Fibroblast of lung (primary cell): ENCODE measurements at places on chromosomes 12 and 14. TPM values are rescaled to one million over a fixed set of nuclear protein-coding genes. Genes with fewer than 3 reads are reported as not detected.
A peak's percentile ranks its signal among the peaks of the same experiment; 100 is the strongest.

DNA sequence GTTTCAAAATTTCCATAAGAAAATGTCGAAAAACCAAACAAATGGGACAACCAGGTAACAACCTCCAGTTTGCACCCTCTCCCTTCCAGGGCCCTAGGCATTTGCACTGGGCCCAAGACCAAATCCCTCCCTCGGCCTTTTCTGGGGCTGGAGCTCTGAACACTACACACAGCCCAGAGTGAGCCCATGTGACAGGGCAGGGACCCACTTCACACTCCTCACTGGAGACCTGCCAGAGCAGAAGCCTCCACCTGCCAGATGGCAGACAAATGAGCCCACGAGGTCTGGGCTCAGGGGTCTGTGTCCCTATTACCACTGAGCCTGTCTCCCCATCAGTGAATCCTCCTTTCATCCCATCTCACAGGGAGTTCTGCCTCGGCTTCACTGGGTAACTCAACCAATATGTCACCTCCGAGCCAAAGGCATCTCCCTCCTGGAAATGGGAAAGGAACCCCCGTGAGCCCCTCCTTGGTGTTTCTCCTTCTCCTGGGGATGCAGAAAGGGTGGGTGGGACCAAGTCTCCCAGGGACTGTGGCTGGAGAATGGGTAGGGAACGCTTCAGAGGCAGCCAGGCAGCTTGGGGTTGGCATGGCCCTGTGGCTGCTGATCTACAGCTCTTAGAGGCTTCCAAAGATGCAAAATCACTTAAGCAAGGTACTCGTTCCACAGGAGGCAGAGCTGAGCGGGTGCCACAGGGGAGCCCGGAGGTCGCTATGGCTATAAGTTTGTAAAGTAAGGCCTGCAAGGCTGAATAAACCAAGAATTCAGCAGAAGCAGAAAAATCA is 10.6 kb downstream of the VWF start:
- no peak for DNase-seq

DNA sequence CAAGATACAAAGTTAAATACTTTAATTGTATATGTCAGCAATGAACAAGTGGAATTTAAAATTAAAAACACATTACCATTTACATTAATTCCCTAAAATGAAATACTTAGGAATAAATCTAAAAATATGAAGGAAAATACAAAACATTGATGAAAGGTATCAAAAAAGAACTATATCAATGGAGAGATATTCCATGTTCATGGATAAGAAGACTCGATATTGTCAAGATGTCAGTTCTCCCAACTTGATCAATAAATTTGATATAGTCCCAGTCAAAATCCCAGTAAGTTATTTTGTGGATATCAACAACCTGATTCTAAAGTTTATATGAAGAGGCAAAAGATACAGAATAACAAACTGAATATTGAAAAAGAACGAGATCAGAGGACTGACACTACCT is 33.5 kb downstream of the GPR68 start:
- no peak for DNase-seq

GRCh38 chr12:2805143-2805520 is 7.3 kb upstream of the ITFG2 start:
- DNase-seq = peak; percentile 80

- no peak for DNase-seq
These were observed 25.7 kb downstream of the MTA1 start for GRCh38 chr14:105445290-105445689.

DNA sequence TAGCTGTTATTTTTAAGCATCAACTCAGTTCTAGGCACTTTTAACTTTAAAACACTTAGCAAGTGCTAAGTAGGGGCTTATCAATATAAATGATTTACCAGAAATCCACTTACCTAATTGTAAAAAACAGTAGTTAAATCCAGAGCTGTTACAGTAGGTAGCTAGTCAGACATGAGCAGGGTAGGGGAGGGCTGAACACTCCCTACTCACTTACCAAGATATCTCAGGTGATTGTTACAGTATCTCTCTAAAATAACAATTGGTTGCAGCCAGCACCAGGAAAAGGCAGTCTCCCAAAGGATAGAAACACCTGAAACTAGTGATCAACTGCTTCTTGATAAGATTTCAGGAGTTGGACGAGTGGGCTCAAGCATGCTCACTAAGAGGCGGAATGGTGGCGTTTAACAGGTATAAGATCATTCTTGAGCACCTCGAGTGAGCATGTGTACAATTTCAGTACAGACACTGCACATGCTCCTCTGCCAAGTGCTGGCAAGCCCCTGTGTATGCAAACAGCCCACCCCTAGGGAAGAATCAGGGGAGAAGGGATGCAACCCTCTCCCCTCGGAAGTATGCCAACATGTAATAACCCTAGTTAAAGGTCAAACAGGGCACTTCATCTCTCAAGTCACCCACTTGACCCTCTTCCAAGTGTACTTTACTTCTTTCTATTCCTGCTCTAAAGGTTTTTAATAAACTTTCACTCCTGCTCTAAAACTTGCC is 1113.6 kb upstream of the SEL1L start:
- DNase-seq = no peak

GRCh38 chr12:53419756-53420155 is 3.9 kb upstream of the AMHR2 start:
- DNase-seq = no peak

- peak; percentile 83 for DNase-seq
These were observed 33.6 kb downstream of the E2F7 start for GRCh38 chr12:77031745-77032144.

DNA sequence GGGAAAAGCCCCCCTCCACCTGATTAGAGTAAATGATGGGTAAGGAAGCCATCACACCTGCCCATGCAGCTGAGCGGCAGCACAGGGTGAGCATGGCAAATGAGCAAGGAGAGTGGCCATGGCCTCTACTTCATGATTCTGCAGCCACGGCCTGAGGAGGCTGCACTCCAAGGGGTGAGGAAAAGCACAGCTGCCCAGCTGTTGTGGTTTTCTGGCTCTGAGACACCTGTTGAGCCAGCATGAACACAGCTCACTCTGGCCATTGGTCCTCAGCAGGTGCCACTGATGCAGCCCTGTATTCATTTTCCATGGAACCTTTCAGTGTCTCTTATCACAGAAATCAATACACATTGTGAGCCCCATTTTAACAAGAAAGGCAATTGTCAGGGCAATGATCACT is 707.2 kb downstream of the AACS start:
- no peak for DNase-seq

DNA sequence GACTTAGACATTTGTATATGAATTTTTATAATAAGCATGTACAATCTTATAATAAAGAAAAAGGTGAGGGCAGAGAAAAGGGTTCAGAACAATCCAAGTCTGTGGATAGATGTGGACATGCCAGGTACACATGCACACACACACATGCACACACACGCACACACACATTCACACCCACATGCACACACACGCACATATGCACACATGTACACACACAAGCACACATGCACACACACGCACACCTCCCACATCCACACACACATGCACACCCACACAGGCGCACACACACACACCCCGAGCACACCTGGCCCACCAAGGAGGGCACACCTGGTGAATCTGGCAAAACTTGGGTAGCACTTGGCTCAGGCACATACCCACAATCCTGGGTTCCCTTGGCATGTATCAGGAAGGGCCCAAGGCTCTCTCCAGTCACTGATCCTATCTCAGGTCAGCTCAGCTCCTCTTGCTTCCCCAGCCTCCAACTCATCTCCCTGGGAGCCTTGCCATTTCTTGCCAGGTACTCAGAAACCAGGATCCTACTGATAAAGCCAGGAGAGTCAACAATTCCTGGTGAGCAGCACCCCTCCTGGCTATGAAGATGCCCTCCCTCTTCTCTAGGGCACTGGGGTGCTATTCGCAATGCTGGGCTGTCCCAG is 18.6 kb upstream of the TMEM106C start:
- no peak for DNase-seq

GRCh38 chr14:99322731-99323599 is 51.0 kb upstream of the BCL11B start:
- no peak for DNase-seq

- DNase-seq = no peak
These were observed 6.5 kb downstream of the WNT5B start for GRCh38 chr12:1635301-1636095.

GRCh38 chr12:1517734-1518525 is 76.5 kb downstream of the FBXL14 start:
- no peak for DNase-seq

- no peak for DNase-seq
These were observed 14.0 kb upstream of the ANKLE2 start for GRCh38 chr12:132775502-132776229.

- DNase-seq = no peak
These were observed 655.3 kb downstream of the SLC16A7 start for GRCh38 chr12:60251091-60251490.

- DNase-seq = peak; percentile 51
These were observed 6.5 kb downstream of the ZBTB1 start for GRCh38 chr14:64510825-64511671.

DNA sequence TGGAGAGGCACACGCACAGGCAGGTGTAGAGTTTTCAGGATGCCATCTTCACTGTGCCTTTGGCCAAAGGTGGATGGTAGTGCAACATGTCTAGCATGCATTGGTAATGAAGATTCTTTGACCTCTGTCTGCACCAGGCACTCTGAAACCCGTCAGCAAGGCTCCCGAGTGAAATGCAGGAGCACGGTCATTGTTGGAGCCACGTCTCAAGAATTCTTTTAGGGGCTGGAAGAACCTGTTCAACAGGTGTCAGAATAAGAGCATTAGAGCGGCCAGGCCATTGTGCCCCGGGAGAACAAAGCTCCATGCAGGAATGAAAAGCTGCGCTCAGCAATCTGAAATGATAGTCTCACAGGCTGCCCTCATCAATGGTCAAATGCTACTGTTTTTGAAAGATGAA is 40.2 kb upstream of the DICER1 start:
- DNase-seq = no peak

- no peak for DNase-seq
These were observed 493.5 kb downstream of the NAV3 start for GRCh38 chr12:78324234-78324633.

CAPZA3 gene
- not detected in 2 replicates for polyA plus RNA-seq

DUSP6 gene
- 7.0 and 75.3 TPM in 2 replicates for polyA plus RNA-seq

LPAR5 gene
- 0.02 and 0.07 TPM in 2 replicates for polyA plus RNA-seq

RNF212B gene
- not detected in 2 replicates for polyA plus RNA-seq

KHNYN gene
- 12.2 and 14.6 TPM in 2 replicates for polyA plus RNA-seq

BLOC1S1 gene
- polyA plus RNA-seq = 163 and 240 TPM in 2 replicates

SLC7A7 gene
- polyA plus RNA-seq = 7.1 and 9.5 TPM in 2 replicates

P2RX7 gene
- polyA plus RNA-seq = 1.9 and 2.7 TPM in 2 replicates

BEGAIN gene
- 0.17 and 0.53 TPM in 2 replicates for polyA plus RNA-seq

PROX2 gene
- polyA plus RNA-seq = 0.01 TPM in 1 of 2 replicates, not detected in the other
